Activated T-cell treated with anti-CD3 and anti-CD28 coated beads for 4 hours (primary cell): ENCODE measurements at places on chromosomes 13 and 19.

GRCh38 chr13:36543671-36544070 lies 111.4 kb downstream of the CCNA1 start:
- DNase-seq: no peak

GRCh38 chr13:110107568-110108347 lies 199.2 kb downstream of the COL4A1 start:
- no peak for DNase-seq

- no peak for DNase-seq
Measured at GRCh38 chr19:42568006-42568405, 26.7 kb downstream of the CEACAM8 start.

GRCh38 chr13:65292488-65292901 lies 1937.6 kb downstream of the PCDH9 start:
- DNase-seq: no peak

DNA sequence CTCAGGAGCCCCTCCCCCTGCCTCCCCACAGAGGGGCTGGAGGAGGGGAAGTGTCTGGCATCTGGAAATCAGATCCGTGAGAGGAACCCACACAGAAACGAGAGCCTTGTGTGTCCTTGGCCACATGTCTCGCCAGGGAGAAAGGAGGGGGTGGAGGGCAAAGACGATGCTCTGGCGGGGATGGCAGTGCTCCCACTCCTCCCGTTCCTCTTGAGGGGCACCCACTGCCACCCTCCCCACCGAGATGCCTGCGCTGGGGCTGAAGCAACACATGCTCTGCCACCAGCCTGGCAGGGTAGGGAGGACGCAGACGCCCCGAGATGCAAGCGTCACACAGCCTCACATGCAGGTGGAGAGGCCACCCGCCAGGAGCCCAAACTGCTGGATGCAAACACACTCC lies 2.8 kb downstream of the ADGRL1 start:
- no peak for DNase-seq

DNA sequence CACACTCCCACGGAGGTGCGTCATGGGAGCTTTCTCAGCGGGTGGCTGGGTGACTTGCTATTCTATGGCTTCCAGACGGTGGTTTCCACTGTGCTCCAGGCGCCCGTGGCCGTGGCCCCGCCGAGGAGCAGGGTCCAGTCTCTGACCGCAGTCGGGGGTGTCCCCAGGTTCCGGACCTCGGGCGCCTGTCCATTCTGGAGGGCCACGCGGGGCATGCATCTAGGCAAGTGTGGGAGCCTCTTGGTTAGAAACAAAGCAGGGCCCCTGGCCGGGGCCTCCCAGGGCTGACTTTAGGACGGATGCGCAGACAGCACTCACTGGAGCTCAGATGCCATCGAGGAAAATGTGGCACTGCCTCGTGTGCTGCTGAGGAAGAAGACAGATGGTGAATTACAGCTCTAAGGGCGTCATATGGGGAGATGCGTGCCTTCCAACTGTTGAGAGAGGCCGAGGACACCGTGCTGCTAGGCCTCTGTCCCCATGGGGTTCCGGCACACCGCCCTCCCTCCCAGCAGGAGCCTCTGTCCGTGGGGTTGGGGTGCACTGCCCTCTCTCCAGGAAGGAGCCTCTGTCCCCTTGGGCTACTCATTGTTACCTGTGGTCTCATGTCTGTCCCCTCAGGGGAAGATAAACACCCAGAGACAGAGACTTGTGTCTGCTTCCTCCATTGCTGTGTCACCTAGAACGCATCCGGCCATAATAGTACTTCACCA lies 38.1 kb downstream of the TMEM255B start:
- DNase-seq: no peak

GRCh38 chr13:38309397-38309796 lies 40.3 kb upstream of the UFM1 start:
- no peak for DNase-seq

- DNase-seq: no peak
Measured at GRCh38 chr13:98606296-98606695, 29.4 kb upstream of the STK24 start.

GRCh38 chr13:71513411-71514033 lies 353.5 kb downstream of the DACH1 start:
- no peak for DNase-seq

DNA sequence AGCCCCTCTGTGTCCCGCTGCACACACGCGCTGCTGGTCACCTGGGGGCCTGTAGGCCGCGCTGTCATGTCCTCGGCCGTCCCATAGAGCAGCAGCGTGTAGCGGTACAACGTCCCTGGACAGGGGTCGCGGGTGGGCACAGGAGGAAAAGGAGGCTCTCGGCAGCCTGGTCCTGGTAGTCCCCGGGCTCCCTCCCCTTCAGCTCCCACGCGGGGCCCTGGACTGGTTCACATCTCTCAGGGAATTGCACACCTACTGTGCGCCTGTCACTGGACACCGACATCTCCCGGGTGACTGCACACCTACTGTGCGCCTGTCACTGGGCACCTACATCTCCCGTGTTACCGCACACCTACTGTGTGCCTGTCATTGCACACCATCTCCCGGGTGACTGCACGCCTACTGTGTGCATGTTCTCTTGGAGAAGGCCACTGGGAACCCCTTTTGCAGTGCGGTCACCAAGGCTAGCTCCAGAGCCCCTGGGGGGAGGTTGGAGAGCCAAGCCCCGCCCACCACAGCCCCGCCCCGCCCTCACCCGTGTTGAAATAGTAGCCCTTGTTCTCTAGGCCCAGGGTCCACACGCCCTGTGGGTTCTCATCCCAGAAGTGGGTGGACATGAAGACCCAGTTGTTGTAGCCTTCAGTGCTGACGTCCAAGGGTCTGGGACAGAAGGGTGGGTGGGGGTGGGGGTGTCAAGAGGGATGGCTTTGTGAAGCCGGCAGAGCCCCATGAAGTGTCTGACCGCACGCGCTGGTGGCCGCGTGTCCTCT lies 3.5 kb upstream of the C19orf25 start:
- no peak for DNase-seq

DNA sequence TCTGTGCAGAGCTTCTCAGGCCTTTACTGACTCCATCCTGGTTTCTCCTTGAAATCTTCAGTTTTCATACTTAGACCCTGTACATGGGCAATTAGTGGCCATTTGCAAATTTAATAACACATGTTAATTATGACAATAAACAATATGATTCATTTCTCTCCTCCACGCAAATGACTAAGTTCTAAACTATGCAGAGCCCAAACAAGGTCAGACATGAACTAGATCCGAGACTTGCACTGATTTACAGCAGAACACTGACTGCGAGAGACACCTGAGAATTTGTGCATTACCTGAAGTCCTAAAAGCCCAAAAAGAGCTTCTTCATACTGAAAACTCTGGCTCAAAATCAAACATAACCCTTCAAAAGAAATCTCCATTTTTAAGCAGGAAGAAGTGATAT lies 521.8 kb downstream of the MYO16 start:
- no peak for DNase-seq
